ENCODE measurements at places on chromosomes 7 and 10.

GRCh38 chr7:302054-302992, 12.4 kb downstream of the FOXL3 start:
- no peak overlapping the region for H3K4me3 ChIP-seq
- DNase-seq: no peak
- H3K4me1 ChIP-seq: peaks cover 43% of the 10 kb centered on the region
- H3K27me3 ChIP-seq: peaks cover 17% of the 10 kb centered on the region
- H3K27ac ChIP-seq: no peak overlapping the region
- no peaks in the 10 kb centered on the region for H3K36me3 ChIP-seq

DNA sequence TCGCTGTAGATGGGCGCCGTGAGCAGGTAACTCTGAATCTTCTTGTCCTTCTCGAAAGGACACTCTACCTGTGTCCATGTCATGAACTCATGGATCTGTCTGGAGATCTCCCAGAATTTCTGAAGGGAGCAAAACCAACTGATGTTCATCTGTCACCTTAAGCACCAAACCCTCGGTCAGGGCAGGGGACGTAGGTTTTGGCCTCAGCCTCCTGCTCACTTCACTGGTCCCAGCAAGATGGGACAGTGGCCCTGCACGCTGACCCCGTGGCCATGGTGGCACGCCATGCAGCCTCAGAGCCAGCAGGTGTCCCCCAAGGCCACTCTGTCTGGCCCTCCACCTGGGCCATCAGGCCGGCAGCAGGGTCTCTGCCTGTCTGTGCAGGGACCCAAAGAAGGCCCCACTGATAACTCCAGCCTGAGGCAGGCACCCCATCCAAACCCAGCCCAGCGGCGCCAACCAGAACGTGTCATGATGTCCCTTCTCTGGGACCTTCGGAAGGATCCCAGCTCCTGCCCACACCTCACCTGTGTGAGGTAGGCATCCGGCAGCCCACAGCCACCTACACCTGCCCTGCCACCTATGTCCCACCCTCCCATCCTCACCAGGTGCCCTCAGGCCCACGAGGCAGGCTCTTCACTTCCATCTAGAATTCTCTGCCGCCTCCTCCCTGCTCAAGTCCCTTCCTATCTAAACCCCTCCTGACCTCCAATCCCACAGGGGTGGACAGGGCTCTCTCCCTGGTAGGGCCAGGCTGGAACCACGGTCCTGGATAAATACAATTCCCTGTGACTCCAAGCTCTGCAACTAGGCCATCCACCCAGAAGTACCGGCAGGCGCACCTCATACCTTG, 59.0 kb downstream of the CSGALNACT2 start:
- H3K4me1 ChIP-seq: peaks cover 14% of the 10 kb centered on the region
- H3K4me3 ChIP-seq: no peak overlapping the region

- no peak overlapping the region for H3K4me3 ChIP-seq
- DNase-seq: no peak
- peaks cover 2% of the 10 kb centered on the region for H3K27me3 ChIP-seq
- peaks cover 78% of the 10 kb centered on the region for H3K36me3 ChIP-seq
Measured at GRCh38 chr7:30831936-30832335, 60.7 kb downstream of the MINDY4 start.

GRCh38 chr7:151008143-151008510, 16.2 kb downstream of the ATG9B start:
- no peaks in the 10 kb centered on the region for H3K36me3 ChIP-seq
- peaks cover 57% of the 10 kb centered on the region for H3K4me1 ChIP-seq
- DNase-seq: no peak
- H3K27ac ChIP-seq: no peak overlapping the region
- no peak overlapping the region for H3K4me3 ChIP-seq
- peaks cover 15% of the 10 kb centered on the region for H3K27me3 ChIP-seq

- H3K27me3 ChIP-seq: peaks cover 21% of the 10 kb centered on the region
- peaks cover 32% of the 10 kb centered on the region for H3K4me1 ChIP-seq
- no peak overlapping the region for H3K4me3 ChIP-seq
- H3K36me3 ChIP-seq: no peaks in the 10 kb centered on the region
- no peak for DNase-seq
- no peak overlapping the region for H3K27ac ChIP-seq
Measured at GRCh38 chr10:44317856-44318255, 67.0 kb downstream of the CXCL12 start.

- H3K27ac ChIP-seq: peak overlapping the region; percentile 2
- H3K36me3 ChIP-seq: no peaks in the 10 kb centered on the region
- H3K4me1 ChIP-seq: peaks cover 18% of the 10 kb centered on the region
- no peak for DNase-seq
- no peak overlapping the region for H3K4me3 ChIP-seq
- H3K27me3 ChIP-seq: peaks cover 12% of the 10 kb centered on the region
Measured at GRCh38 chr10:28480628-28480965, 52.3 kb upstream of the WAC start.

- peaks cover 19% of the 10 kb centered on the region for H3K27me3 ChIP-seq
- H3K36me3 ChIP-seq: no peaks in the 10 kb centered on the region
- H3K4me3 ChIP-seq: no peak overlapping the region
- no peaks in the 10 kb centered on the region for H3K4me1 ChIP-seq
Measured at GRCh38 chr7:104272767-104273384, 55.5 kb upstream of the LHFPL3 start.

DNA sequence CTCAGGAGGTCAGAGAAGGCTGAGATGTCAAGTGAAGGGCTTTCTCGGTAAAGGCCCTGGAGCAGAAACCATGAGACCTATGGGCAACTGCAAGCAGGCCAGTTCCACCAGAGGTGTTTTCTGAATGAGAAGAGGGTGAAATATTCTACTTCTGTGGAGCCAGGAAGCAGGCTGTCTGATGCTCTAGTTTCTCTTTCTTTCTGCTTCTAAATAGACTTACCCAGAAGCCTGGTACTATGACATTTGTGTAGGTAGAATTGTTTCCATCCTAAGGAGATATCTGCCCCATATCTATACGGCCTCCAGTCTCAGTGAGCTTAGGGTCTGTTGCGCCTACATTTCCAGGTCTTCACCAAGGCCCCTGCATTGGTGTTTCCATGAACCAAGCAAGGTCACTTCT, 73.4 kb upstream of the CC2D2B start:
- no peaks in the 10 kb centered on the region for H3K4me1 ChIP-seq
- DNase-seq: no peak
- H3K27me3 ChIP-seq: peaks cover 4% of the 10 kb centered on the region
- no peak overlapping the region for H3K4me3 ChIP-seq

DNA sequence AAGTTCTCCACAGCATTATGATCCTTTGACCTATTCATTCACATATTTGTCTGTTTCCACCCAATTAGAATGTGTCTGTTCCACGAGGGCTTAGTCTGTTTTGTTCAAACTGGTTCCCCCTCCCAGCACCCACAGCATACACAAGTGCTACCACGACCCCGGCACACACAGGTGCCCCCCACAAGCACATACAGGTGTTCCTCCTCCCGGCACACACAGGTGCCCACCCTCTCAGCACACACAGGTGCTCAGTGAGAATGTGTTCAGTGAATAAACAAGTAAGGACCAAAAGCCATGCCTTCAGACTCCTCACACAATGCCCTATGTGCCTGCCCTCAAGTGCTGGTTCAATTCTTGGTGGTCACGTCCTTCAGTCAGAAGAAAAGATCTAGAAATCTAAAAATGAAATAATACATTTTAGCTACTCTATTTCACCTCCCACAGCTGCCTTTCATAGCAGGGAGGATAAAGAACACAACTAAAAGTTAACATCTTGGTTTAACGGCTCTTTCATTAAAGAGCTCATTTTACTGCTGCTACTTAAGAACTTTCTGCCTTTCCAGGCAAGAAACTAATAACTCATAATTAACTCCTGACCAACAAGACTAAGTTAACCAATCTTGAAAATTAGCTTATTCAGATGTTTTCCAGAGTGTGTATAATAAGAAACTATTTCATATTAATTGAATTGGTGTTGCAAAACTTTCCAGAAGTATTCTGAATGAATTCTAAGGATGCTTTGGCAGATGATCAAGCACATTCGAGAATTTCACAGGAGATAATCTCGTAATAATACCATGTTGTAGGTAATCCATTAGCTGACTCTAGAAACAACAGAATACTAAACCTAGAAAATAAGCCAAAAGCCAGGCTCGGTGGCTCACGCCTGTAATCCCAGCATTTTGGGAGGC, 2.3 kb downstream of the DNMBP start:
- H3K27ac ChIP-seq: peak overlapping the region; percentile 32
- H3K27me3 ChIP-seq: peaks cover 17% of the 10 kb centered on the region
- peak overlapping the region; percentile 90 for H3K4me3 ChIP-seq
- peaks cover 6% of the 10 kb centered on the region for H3K36me3 ChIP-seq
- no peak for DNase-seq
- peaks cover 51% of the 10 kb centered on the region for H3K4me1 ChIP-seq

- peaks cover 46% of the 10 kb centered on the region for H3K36me3 ChIP-seq
- no peak overlapping the region for H3K27ac ChIP-seq
- H3K4me1 ChIP-seq: peaks cover 6% of the 10 kb centered on the region
- no peak overlapping the region for H3K4me3 ChIP-seq
Measured at GRCh38 chr10:122233857-122234348, 37.2 kb upstream of the BTBD16 start.

- H3K4me1 ChIP-seq: peaks cover 25% of the 10 kb centered on the region
- no peak for DNase-seq
- H3K36me3 ChIP-seq: peaks cover 31% of the 10 kb centered on the region
- H3K27ac ChIP-seq: peak overlapping the region; percentile 80
Measured at GRCh38 chr7:75925717-75926435, 10.9 kb downstream of the POR start.

GRCh38 chr10:79061441-79062315, 7.1 kb upstream of the ZMIZ1 start:
- no peaks in the 10 kb centered on the region for H3K36me3 ChIP-seq
- H3K27ac ChIP-seq: no peak overlapping the region
- no peak for DNase-seq
- no peak overlapping the region for H3K4me3 ChIP-seq
- H3K4me1 ChIP-seq: peaks cover 59% of the 10 kb centered on the region

DNA sequence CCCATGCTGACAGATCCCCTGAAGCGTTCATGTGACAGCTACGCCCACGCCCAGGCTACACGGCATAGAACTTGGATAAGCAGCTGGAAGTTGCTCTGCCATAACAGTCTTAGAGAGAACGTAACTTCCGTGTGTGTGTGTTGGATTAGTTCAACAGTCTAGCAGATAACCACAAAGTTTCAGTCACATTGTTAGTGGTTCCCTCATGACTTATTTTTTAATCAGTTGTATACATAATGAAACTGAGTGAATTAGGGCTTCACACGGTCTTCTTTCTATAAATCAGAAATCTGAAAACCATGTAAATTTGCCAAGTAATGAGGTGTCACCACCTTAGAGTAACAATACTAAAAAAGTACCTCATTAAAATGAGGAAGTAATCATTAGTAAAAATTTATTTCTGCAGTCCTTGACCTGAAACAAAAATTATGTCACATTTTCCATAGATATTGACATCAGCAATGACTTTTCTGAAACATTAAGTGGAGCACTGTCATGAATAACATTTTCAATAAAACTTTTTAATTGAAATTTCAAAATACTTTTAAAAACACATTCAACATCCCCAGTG, 21.7 kb upstream of the MACC1 start:
- no peak overlapping the region for H3K4me3 ChIP-seq
- peaks cover 7% of the 10 kb centered on the region for H3K27me3 ChIP-seq
- no peak overlapping the region for H3K27ac ChIP-seq
- no peaks in the 10 kb centered on the region for H3K36me3 ChIP-seq

- H3K27ac ChIP-seq: no peak overlapping the region
- no peaks in the 10 kb centered on the region for H3K27me3 ChIP-seq
- peak; percentile 83 for DNase-seq
- no peak overlapping the region for H3K4me3 ChIP-seq
- H3K36me3 ChIP-seq: peaks cover 7% of the 10 kb centered on the region
- H3K4me1 ChIP-seq: no peaks in the 10 kb centered on the region
Measured at GRCh38 chr7:128398016-128398840, 11.6 kb downstream of the IMPDH1 start.

DNA sequence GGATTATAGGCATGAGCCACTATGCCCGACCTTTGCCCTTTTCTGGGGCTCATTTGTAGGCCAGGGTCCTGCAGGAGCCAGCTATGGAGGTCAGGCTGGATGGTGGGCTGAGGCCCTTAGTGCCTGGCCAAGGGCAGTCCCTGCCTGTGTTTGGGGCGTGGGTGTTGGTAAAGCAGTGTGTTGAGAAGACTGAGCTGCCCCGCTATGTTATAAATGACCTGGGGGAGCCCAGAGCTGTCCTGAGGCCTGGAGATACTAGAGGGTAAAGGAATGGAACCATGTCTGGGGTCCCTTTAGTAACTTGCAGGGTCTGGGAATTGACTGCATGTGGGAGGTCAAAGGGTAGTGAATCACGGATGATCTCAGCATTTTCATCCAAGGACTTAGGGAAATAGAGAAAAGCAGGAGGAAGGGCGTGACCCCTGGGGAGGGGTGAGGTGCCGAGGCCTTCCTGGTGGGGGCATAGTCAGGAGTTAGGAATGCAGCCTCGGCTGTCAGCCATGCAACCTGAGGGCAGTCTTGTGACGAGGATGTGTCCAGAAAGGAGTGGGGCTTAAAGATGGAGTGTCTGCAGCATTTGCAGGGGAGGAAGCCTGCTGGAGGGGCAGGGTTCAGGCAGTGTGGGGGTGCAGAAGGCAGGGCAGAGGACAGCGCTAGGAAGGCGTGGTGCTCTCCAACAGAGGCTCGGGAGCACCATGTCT, 31.5 kb downstream of the TMEM248 start:
- H3K4me1 ChIP-seq: no peaks in the 10 kb centered on the region
- H3K36me3 ChIP-seq: peaks cover 59% of the 10 kb centered on the region
- no peak overlapping the region for H3K4me3 ChIP-seq
- peak overlapping the region; percentile 44 for H3K27ac ChIP-seq
- H3K27me3 ChIP-seq: no peaks in the 10 kb centered on the region
- DNase-seq: no peak

GRCh38 chr10:90276894-90277475, 575.6 kb downstream of the KIF20B start:
- H3K27me3 ChIP-seq: peaks cover 6% of the 10 kb centered on the region
- DNase-seq: no peak
- no peak overlapping the region for H3K27ac ChIP-seq

DNA sequence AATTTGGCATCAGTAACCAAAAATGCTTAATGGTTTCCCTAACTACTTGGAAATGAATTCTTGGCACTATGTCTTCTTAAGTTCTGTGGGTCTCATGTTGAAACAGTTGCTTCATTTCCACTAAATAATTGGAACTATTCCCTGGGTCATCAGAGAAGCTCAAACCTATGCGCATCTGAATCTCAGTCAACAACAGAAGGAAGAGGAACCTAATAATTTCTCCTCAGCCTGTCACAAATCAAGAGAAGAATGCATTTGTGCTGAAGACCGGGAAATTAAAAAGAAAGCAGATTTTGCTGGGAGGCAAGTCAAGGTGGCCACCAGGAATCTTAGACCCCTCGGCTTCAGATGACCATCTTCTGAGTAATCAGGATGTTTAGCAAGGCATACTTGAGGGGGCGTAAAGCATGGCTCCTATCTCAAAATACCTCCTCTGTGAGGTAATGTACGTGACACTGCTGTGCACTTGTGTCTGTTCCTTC, 41.4 kb downstream of the TOMM7 start:
- peaks cover 5% of the 10 kb centered on the region for H3K27me3 ChIP-seq
- no peak overlapping the region for H3K4me3 ChIP-seq
- H3K4me1 ChIP-seq: no peaks in the 10 kb centered on the region
